ENCODE measurements at places on chromosomes 13 and 19.
A peak's percentile ranks its signal among the peaks of the same experiment; 100 is the strongest.

DNA sequence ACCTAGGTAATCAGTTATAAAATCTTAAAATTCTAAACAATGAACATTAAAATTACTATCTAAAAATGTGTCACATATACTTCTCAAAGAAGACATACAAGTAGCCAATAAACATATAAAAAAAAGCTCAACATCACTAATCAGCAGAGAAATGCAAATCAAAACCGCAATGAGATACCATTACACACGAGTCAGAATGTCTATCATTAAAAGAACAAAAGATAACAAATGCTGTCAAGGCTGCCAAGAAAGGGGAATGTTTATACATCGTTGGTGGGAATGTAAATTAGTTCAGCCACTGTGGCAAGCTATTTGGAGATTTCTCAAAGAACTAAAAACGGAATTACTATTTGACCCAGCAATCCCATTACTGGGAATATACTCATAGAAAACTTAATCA is 310.3 kb upstream of the EDNRB start:
- no peak for DNase-seq

GRCh38 chr13:99288089-99288488 is 19.1 kb downstream of the GPR183 start:
- DNase-seq, result no peak

GRCh38 chr13:50131920-50132903 is 117.0 kb downstream of the KCNRG start:
- DNase-seq, result no peak

GRCh38 chr13:21420706-21421105 is 38.4 kb downstream of the ZDHHC20 start:
- DNase-seq, result no peak

DNA sequence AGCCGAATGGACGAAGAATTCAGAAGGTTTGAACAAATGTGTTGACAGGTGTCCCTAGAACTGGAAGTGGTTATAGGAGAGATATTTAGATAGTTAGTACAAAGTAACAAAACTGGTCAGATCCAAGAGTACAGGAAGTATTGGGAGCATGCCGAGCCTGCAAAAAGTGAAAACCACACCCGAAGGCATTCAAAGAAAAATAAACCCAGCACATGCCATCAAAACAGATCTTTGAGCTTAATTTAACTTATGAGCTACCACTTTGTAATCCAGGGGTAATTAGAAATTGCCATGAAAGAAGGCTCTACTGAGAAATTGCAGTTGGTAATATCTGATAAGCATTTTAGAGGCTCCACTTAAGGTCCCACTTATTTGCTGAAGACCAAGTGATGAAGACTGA is 214.2 kb downstream of the DNAJC15 start:
- DNase-seq, result no peak

- DNase-seq, result no peak
These were observed 170.8 kb downstream of the KDM4B start for GRCh38 chr19:5139583-5140325.

DNA sequence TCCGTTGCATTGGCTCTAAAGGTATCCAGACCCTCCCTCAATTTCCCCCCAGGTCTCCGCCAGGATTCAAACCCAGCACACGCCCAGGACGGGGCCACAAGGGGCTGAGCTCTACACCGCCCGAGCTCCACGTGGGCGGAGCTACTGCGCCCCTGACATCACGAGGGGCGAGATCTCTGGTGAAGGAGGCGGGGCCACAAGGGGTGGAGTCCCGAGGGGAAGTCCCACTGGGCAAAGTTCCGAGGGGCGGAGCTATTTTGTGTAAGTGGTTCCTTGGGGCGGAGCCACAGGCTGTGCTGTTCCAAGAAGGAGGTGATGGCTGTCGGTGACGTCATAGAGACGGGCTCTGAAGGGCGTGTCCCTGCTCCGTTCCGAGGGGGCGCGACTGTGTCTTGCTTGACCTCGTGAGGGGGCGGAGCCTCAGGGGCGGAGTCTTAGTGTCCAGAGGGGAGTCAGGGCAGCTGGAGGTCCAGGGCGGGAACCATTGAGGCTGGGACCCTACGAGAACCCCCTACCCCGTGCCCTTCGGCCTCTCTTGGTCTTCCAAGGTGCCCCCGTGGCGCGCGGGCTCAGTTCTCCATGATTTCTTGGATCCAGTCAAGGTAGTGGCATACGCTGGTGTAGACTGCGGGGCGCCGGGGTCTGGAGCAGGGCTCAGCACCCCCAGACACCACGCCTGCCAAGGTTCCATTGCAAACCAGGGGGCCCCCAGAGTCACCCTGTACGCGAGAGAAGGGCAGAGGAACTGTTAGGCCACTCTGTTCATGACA is 1.3 kb upstream of the KLK8 start:
- peak; percentile 99 for DNase-seq
